Aorta (tissue), 5 donors: ENCODE measurements at places on chromosomes 1 and 21. TPM values are rescaled to one million over a fixed set of nuclear protein-coding genes. Genes with fewer than 3 reads are reported as not detected.

GSTM3 gene
- total RNA-seq, result 56.5 TPM

TTC13 gene
- total RNA-seq, result 19.3 TPM

HMGCS2 gene
- not detected for total RNA-seq

NBPF12 gene
- 14.1 TPM for total RNA-seq

GNG12 gene
- 123 TPM for total RNA-seq

- DNase-seq, result no peak
- H3K4me3 ChIP-seq, result no peak overlapping the region
- H3K27me3 ChIP-seq, result no peaks in the 10 kb centered on the region
- H3K36me3 ChIP-seq, result no peaks in the 10 kb centered on the region
These were observed 9.3 kb downstream of the SLC35A3 start for GRCh38 chr1:99979091-99979490.

- no peaks in the 10 kb centered on the region for H3K4me1 ChIP-seq
- no peak overlapping the region for H3K27ac ChIP-seq
- H3K27me3 ChIP-seq, result no peaks in the 10 kb centered on the region
- no peak for DNase-seq
These were observed 151.5 kb downstream of the ST6GALNAC5 start for GRCh38 chr1:77018761-77019160.

GRCh38 chr1:154179946-154180687, 11.8 kb downstream of the TPM3 start:
- no peak overlapping the region for H3K27ac ChIP-seq
- no peak overlapping the region for H3K4me3 ChIP-seq
- DNase-seq, result no peak
- H3K4me1 ChIP-seq, result peaks cover 8% of the 10 kb centered on the region
- no peaks in the 10 kb centered on the region for H3K27me3 ChIP-seq

DNA sequence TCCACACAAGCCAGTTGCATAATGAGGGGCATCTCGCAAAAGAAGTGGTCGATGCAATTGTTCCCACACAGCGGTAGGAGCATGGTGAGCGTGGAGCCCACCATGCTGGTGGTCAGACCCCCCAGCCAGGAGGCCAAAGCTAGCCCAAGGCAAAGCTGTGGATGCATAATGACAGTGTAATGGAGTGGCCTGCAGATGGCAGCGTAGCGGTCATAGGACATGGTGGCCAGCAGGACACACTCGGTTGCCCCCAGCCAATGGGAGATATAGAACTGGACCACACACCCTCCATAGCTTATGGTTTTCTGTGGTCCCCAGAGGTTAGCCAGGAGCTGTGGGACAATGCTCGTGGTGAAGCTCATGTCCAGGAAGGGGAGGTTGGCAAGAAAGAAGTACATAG, 4.3 kb downstream of the OR2C3 start:
- H3K27me3 ChIP-seq, result no peaks in the 10 kb centered on the region
- no peak for DNase-seq
- H3K4me3 ChIP-seq, result no peak overlapping the region
- no peaks in the 10 kb centered on the region for H3K36me3 ChIP-seq
- no peak overlapping the region for H3K27ac ChIP-seq
